Ovary (tissue), 10 donors: ENCODE measurements at places on chromosomes 12 and 14. TPM values are rescaled to one million over a fixed set of nuclear protein-coding genes. Genes with fewer than 3 reads are reported as not detected.

GRCh38 chr12:82673698-82674097 is 13.0 kb upstream of the TMTC2 start:
- no peaks in the 10 kb centered on the region for H3K4me1 ChIP-seq
- H3K36me3 ChIP-seq, result no peaks in the 10 kb centered on the region
- no peaks in the 10 kb centered on the region for H3K27me3 ChIP-seq
- no peak overlapping the region for H3K4me3 ChIP-seq
- no peak for DNase-seq

Gene GALNT6
- total RNA-seq, result 1.4 TPM

GRCh38 chr12:4829161-4829792 is 80.4 kb upstream of the KCNA1 start:
- H3K27me3 ChIP-seq, result no peaks in the 10 kb centered on the region
- H3K4me3 ChIP-seq, result no peak overlapping the region
- H3K36me3 ChIP-seq, result no peaks in the 10 kb centered on the region

Gene MANSC1
- 8.6 TPM for total RNA-seq

- no peak for DNase-seq
- no peak overlapping the region for H3K27ac ChIP-seq
- no peaks in the 10 kb centered on the region for H3K27me3 ChIP-seq
- no peaks in the 10 kb centered on the region for H3K4me1 ChIP-seq
- H3K36me3 ChIP-seq, result no peaks in the 10 kb centered on the region
Measured at GRCh38 chr12:106744600-106744999, 29.9 kb upstream of the RIC8B start.

DNA sequence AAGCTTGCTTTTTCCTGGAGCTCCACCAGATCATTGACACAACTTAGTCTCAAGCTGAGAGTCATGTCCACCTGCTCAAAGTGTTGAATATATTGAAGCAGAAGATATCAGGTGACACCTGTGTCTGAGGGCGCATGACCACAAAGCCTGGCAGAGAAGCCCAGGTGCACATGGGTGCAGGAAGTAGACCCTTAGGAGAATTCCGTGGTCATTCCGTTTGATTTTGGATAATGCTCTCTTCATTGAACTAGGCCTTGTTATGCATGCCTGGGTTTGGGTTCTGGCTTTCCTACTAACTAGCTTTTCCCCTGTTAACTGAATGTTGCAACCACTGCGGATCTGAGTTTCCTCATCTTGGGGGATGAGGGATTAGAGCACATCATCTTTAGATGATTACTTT is 7.1 kb downstream of the ARHGDIB start:
- no peak overlapping the region for H3K4me3 ChIP-seq
- no peak for DNase-seq
- peaks cover 4% of the 10 kb centered on the region for H3K4me1 ChIP-seq
- H3K27ac ChIP-seq, result no peak overlapping the region
- H3K27me3 ChIP-seq, result no peaks in the 10 kb centered on the region

- no peak for DNase-seq
- H3K27ac ChIP-seq, result no peak overlapping the region
- no peaks in the 10 kb centered on the region for H3K4me1 ChIP-seq
- no peak overlapping the region for H3K4me3 ChIP-seq
- no peaks in the 10 kb centered on the region for H3K36me3 ChIP-seq
Measured at GRCh38 chr12:113950873-113951272, 15.3 kb downstream of the RBM19 start.

Gene TRIAP1
- total RNA-seq, result 8.4 TPM

- H3K27me3 ChIP-seq, result no peaks in the 10 kb centered on the region
- peak overlapping the region; percentile 5 for H3K27ac ChIP-seq
- H3K4me1 ChIP-seq, result peaks cover 26% of the 10 kb centered on the region
- DNase-seq, result no peak
- H3K4me3 ChIP-seq, result no peak overlapping the region
- no peaks in the 10 kb centered on the region for H3K36me3 ChIP-seq
Measured at GRCh38 chr14:52061390-52061789, 7.5 kb downstream of the NID2 start.

DNA sequence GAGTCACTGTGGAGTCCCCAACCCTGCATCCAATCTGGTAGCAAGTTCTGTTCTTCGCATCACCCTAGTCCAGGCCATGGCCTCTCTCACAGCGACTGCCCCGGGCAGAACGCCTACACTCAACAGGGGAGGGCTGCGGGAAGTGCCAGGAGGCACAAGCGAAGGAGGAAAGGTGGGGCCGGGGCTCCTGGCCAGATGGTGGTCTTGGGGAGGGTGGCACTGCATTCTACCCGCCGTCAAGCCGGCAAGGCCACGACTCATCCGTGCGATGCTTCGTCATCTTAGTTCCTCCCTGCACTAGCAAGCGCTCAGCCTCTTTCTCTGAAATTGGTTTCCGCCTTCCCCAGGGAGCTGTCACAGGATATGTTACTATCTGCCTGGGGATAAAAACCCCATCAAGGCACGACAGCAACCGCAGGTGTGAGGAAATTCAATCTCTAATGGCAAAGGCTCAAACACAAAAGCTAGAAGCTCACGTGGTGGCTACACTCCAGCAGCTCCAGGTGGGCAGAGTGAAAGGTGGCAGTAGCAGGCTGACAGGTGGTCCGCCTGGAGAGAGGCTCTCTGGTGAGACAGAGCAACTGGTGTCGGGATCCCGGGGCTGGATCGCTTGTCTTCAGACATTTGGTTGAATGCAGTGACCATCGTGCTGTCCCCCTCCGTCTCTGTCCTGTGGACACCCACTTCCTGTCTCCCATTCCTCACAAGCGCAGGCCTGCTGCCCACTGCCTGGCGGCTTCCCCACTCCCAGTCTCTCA is 34.1 kb downstream of the ACADS start:
- no peak overlapping the region for H3K4me3 ChIP-seq
- H3K4me1 ChIP-seq, result peaks cover 2% of the 10 kb centered on the region
- no peaks in the 10 kb centered on the region for H3K27me3 ChIP-seq
- H3K36me3 ChIP-seq, result no peaks in the 10 kb centered on the region
- no peak for DNase-seq

Gene TEP1
- total RNA-seq, result 18.2 TPM

DNA sequence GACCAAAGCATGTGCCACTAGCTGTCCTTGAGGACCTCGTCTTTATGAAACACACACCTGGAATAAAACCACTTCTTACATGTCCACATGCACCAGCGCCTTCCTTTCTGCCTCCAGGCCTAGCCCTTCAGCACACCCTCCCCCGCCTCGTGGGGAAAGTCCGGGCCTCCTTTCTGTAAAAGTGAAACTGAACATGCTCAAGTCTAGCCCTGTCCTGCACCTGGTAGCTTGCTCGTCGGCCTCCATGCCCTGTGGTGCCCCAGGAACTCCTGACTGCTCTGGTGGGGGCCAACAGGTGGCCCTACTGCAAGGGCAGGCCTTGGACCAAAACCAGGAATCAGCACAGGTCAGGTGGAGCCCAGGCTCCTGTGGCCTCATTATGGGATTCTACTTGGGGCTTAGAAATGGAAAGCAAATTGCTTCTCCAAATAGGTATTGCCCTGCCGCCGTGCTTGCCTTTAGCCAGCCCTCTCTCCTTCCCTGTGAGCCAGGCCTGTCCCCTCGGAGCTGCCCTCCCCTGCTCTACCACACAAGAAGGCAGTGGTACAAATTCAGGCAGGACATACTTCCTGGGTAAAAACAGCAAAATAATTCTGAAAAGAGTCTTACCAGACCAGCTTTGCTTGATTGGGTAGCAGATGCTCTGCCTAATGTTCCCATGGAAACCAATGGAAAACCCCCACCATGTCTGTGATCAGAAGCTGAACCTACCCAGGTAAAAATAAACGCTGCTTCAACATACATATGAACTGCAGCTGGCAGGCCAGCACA is 43.5 kb downstream of the ERH start:
- no peaks in the 10 kb centered on the region for H3K4me1 ChIP-seq
- no peaks in the 10 kb centered on the region for H3K36me3 ChIP-seq
- DNase-seq, result no peak
- no peak overlapping the region for H3K27ac ChIP-seq
